K562 (cell line): ENCODE measurements at places on chromosomes 2 and 18. TPM values are rescaled to one million over a fixed set of nuclear protein-coding genes. Genes with fewer than 3 reads are reported as not detected.

- DNase-seq = no peak
Measured at GRCh38 chr2:213995400-213996105, 415.3 kb upstream of the VWC2L start.

- no peak for DNase-seq
Measured at GRCh38 chr2:145169285-145169684, 649.4 kb upstream of the ZEB2 start.

GRCh38 chr2:161422816-161423403, 6.8 kb downstream of the TBR1 start:
- DNase-seq = no peak

GRCh38 chr2:42008241-42008921, 39.4 kb upstream of the PKDCC start:
- no peak for DNase-seq

DNA sequence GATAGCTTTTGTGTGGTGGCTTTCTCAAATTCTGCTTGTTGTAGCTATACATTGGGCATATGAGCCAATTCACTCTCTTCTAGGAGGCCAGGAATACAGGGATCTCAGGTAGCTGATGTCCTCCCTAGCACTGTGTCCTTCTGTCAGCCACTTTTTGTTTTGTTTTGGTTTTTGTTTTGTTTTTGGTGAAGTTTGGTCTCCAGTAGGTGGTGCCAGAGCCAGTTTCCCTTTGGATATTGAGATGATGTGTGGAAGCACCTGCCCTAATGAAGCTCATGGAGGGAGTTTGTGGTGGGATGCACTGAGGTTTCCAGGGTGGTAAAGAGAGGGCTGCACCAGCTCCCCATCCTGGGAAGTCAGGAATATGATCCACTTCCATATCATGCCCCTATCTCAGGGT, 100.5 kb upstream of the VWC2L start:
- no peak for DNase-seq

- DNase-seq = no peak
Measured at GRCh38 chr2:233365861-233366520, 11.7 kb downstream of the DGKD start.

- DNase-seq = no peak
Measured at GRCh38 chr2:229835596-229836283, 86.1 kb downstream of the TRIP12 start.

DNA sequence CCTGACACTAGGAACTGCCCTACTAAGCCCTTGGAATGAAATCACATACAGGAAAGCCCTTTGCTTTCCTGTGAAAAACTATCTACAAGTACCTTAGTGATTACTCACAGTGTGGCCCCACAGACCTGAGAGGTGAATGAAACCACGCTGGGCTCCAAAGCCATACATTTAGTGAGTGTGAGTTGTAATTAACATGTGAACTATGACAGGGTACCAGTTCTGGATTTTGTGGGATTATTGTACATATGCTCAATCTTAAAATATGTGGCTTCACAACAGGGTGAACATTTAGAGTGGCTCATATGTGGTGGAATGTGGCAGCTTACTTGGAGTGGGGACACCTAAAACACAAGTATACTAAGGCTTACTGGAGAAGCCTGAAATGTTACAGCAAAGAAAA, 12.3 kb downstream of the KCTD1 start:
- no peak for DNase-seq

The PIEZO2 gene
- 1.4 and 1.6 TPM in 2 replicates for total RNA-seq

The C2orf15 gene
- 0.16 and 0.18 TPM in 2 replicates for total RNA-seq

The DES gene
- total RNA-seq = 17.4 and 21.9 TPM in 2 replicates

The MRPL53 gene
- total RNA-seq = 80.8 and 87.9 TPM in 2 replicates

The ARL5A gene
- total RNA-seq = 92.2 and 94.3 TPM in 2 replicates
